ENCODE measurements at places on chromosomes 7 and 10. TPM values are rescaled to one million over a fixed set of nuclear protein-coding genes. Genes with fewer than 3 reads are reported as not detected.

GRCh38 chr7:7732621-7733281 lies 14.3 kb upstream of the RPA3 start:
- DNase-seq, result no peak

The SAMD9 gene
- 23.7 TPM for total RNA-seq

GRCh38 chr7:142112086-142112485 lies 568 bp downstream of the MGAM2 start:
- DNase-seq, result no peak

DNA sequence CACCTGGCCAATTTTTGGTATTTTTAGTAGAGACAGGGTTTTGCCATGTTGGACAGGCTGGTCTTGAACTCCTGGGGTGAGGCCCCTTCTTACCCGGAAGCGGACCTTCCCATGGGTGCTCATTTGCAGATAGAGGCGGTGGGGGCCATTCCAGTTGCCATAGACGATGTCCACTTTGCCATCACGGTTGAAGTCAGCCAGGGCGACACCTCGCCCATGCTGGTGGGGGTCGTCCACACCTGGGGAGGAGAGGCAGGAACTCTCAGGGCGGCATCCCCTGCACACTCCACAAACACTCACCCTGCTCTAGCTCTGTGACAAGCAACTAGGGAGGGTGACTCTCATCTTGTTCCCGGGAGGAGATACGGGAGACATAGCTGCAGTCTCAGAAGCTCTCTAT lies 54.9 kb downstream of the GOLGA7B start:
- DNase-seq, result no peak

- DNase-seq, result no peak
Measured at GRCh38 chr10:70369498-70370018, 12.9 kb downstream of the LRRC20 start.

The ASZ1 gene
- total RNA-seq, result not detected

The MMP21 gene
- 0.84 TPM for total RNA-seq

The FAM24B gene
- total RNA-seq, result 11.4 TPM

DNA sequence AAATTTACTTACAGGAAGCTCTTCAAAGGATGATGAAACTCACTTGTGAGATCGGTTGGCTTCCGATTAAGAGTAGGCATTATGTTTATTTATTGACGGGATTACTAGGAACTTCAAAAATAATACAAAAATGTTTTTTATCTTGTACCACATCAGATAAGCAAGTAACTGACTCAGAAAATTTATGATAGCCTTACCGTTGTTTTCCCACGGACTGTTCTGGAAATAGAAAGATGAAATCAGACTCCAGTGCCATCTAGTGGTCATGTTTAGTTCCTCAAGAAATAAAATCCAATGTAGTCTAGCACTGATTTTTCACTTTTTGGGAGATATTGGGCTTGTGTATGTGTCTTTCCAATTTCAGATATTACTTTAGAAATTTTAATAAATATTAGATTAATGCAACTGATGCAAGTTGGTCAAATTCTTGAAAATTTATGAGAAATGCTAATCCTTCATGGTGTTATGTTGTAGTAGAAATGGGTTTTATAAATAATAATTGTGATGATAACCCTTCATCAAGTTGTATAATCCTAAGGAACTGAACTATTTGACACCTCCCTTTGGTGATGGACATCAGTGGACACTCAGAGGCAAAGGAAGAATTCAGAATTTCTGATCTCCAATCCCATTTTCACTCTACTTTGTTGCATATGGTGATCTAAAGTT lies 168.8 kb downstream of the TMEM26 start:
- peak; percentile 27 for DNase-seq

- DNase-seq, result no peak
Measured at GRCh38 chr7:36439624-36440023, 50.0 kb downstream of the ANLN start.

DNA sequence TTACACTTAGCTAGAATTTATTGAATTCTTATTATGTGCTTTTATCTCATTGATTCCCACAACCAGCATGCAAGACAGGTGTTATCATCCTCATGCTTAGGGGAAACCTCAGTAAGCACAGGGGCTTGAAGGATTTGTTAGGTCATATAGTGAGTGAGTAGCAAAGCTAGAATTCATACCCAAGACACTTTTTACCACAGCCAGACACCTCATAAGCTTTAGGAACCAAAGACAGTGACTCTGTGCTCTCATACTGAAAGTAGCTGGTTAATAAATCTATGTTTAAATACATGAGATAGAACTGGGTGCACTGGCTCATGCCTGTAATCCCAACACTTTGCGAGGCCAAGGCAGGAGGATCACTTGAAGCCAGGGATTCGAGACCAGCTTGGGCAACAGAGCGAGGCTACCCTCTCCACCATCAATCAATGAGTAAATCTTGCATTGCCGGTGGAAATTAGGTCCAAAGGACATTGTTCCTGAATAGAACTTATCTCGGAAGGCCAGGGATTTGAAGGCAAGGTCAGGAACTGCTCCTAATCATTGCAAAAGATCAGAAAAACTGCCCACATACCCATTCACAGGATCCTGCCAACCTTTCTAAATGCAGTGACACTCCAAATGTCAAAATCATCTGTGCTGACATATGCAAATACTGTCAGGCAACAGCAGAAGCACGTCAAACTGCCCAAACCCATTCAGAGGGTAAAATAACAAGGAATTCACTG lies 523.5 kb downstream of the PARD3 start:
- DNase-seq, result no peak

GRCh38 chr7:25646726-25647413 lies 418.6 kb upstream of the NPVF start:
- DNase-seq, result no peak

DNA sequence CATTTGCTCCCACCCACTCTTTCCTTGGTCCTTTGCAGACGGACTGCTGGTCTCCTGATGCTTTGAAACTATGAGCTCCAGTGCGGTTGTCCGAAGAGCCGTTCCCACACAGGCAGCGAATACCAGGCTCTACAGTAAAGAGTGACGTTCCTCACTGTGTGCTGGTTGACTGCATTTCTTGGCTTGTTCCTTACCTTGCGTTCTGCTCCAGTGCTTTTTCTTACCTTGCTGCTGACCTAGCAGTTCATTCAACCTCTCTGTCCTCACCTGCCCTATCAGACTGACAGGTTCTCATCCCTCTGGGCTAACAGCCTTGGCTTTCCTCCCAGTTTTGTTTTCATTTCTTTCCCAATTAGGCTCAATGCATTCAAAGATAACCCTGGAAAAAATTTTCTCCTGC lies 214.8 kb downstream of the TMEM178B start:
- no peak for DNase-seq

The POLR2J2 gene
- 21.9 TPM for total RNA-seq

DNA sequence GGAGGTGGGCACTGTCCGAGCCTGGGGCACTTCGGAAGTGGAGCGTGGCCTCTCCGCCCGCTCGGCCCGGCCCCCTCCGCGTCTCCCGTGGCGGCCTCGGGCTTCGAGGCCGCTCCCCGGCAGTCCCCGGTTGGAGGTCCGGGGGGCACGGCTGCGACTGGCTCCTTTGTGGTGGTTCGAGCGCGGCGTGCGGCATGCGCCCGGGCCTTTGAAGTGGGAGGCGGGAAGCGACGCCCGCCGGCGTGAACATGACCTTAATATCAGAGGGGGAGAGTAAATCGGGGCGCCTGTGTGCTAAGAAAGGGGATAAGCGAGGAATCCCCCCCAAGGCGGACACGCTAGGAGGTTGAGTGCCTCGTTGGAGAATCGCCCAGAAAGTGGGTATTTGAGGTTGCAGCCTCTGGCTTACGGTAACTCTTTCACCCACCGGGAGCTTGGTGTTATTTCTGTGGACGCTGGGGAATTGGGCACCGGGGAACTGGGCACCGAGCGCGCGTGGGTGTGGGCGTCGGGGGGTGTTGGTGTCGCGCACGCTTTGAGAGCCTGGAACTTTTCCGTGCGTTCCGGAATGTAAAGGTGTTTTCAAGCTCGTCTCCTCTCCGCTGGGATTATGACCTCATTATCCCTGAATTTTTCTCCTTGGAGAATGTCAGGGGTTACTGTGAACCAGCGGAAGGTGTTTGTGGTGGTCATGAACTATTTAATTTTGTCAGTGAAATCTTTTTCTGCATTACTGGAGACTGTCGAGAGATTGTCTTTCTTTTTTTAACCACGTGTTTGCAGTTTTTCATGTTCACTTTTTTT lies 660 bp downstream of the SUV39H2 start:
- DNase-seq, result peak; percentile 30

The SPDYE5 gene
- total RNA-seq, result 0.57 TPM
